Cardiac muscle cell (in vitro differentiated cells and primary cell): ENCODE measurements at places on chromosomes 7 and 10. TPM values are rescaled to one million over a fixed set of nuclear protein-coding genes. Genes with fewer than 3 reads are reported as not detected.

DNA sequence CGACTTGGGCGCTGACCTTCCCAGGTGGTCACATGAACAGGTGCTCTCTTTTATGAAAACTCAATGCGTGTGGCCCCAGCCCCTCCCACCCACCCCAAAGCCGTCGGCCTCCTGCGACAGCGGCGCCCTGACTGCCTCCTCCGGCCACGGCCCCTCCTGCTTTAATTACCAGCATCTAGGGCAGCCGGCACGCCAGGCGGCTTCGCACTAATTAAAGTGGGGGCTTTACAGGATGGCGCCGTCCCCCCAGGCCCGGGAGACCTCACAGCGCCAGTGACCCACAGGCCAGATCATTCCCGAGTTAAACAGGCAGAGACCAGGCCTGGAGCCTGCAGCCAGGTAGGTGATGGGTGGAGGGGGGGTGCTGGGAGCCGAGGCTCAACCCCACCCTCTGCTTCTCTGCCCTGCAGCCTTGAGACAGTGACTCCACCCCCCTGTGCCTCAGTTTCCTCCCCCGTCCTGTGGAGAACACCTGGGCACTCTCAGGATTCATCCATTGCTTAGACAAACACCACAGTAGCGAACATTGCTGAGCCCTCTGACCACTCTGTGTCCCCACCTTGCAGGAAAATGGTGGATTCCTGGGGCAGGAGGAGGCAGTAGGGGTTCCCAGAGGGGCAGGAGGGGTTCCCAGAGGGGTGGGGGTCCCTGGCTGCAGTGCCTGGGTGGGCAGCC is 100.8 kb downstream of the MICALL2 start:
- no peak overlapping the region for H3K4me3 ChIP-seq
- no peak for DNase-seq
- no peaks in the 10 kb centered on the region for H3K27me3 ChIP-seq

DNA sequence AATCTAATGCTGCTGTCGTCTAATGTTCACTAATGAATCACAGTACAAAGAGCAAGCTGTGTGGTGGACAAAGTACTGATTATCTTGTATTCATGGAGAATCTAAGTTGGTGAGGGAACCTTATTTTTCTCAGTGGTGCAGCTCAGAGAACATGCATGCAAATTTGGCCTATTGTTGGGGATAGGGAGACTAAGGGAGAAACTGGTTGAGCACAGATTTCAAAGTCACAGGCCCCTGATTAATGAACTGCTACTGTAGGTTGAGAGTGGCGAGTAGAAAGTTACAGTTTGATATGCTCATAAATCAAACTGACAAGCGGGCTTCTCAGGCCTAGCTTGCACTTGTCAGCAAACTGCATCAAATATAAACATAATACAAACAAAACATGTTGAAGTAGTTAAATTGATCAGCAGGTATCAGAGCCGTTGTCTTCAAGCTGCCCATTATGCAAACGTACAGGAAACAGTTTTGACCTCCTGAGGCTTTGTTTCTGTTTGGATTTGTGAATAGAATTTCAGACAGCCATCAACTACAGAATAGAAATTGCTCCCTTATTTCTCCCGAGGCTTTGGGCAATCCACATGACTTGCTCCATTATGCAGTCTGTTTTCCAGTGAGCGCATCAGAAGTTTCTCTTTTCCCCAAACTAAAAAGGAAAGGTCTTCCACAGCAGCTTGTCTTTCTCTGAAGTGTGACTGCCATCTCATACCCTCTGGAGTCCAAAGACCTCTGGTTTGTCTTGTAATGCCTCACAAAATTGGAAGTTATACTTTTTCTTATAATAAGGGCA is 215.8 kb downstream of the FOXP2 start:
- peak; percentile 11 for DNase-seq
- H3K36me3 ChIP-seq = no peaks in the 10 kb centered on the region
- no peak overlapping the region for H3K4me3 ChIP-seq
- H3K27me3 ChIP-seq = no peaks in the 10 kb centered on the region

DNA sequence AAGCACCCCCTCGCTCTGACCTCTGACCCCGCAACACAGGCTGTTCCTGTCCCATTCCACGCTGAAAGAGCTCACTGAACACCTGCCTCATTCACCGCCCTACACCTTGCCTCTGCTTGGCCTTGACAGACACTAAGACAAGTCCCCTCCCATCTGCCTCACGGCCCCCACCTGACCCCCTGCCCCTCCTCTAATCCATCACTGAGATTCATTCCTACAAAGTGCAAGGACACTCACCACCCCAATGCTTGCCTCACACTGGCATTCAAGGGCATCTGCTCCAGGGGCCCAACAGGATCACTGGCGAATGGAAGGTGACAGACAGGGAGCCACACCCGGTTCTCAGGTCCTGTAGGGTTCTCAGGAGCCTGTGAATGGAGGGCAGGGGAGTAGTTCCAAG is 68.1 kb upstream of the NANOS1 start:
- H3K27me3 ChIP-seq = no peaks in the 10 kb centered on the region
- no peak for DNase-seq
- H3K4me1 ChIP-seq = no peaks in the 10 kb centered on the region
- H3K27ac ChIP-seq = no peak overlapping the region
- no peaks in the 10 kb centered on the region for H3K36me3 ChIP-seq

GRCh38 chr10:12568391-12569009 is 219.2 kb downstream of the CAMK1D start:
- no peak for DNase-seq
- H3K27ac ChIP-seq = no peak overlapping the region
- no peaks in the 10 kb centered on the region for H3K27me3 ChIP-seq
- no peak overlapping the region for H3K4me3 ChIP-seq

Gene EIF5AL1
- polyA plus RNA-seq = 1.5 and 1.9 TPM in 2 replicates

Gene CNTNAP2
- polyA plus RNA-seq = 4.3 and 5.1 TPM in 2 replicates

Gene HOGA1
- 2.1 and 5.3 TPM in 2 replicates for polyA plus RNA-seq

Gene TMEM270
- polyA plus RNA-seq = not detected in 2 replicates

DNA sequence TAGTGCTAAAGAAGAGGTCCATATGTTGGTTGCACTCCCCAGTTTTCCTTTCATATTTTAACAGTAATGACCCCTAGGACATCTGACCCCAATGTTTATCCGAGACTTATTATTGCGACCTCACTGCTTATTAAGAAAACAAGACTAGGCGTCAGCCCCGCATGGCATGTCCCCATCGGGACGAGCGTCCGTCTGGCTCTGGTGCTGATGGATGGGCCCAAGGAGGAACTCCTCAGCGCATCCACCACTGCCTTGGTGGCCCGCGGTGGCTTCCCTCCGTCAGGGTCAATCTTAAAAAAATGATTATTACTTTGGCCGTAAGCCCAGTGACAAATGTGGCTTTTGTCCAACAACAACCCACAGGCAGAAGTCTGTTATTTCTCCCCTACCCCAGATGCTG is 40.1 kb upstream of the CXCL12 start:
- H3K4me3 ChIP-seq = no peak overlapping the region
- H3K27ac ChIP-seq = no peak overlapping the region
- H3K36me3 ChIP-seq = no peaks in the 10 kb centered on the region
- H3K4me1 ChIP-seq = no peaks in the 10 kb centered on the region
- peak; percentile 19 for DNase-seq
- H3K27me3 ChIP-seq = no peaks in the 10 kb centered on the region

Gene SPACDR
- polyA plus RNA-seq = 0.79 and 1.2 TPM in 2 replicates

DNA sequence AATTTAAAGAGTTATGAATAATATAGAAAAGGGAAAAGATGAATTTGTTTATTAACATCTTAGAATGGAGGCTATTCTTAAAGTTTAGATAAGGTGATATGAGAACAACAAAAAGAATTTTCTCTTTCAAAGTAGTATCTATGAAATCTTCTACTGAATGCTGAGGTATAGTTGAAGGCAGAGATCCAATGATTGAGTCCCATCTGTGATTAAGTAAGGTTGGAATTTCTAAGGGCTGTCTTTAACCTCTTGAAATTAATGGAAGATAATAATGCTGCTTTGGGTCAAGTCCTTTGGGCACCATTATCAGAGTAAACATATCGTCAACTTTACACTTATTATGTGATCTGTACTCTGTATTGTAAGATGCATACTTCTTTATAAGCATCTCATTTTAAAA is 307.9 kb downstream of the PRKG1 start:
- DNase-seq = no peak
- no peak overlapping the region for H3K4me3 ChIP-seq
- H3K27ac ChIP-seq = no peak overlapping the region
- H3K4me1 ChIP-seq = peaks cover 5% of the 10 kb centered on the region
- H3K36me3 ChIP-seq = no peaks in the 10 kb centered on the region

Gene SLC29A3
- polyA plus RNA-seq = 4.0 and 5.8 TPM in 2 replicates

Gene MTPN
- 79.0 and 86.1 TPM in 2 replicates for polyA plus RNA-seq

- peaks cover 33% of the 10 kb centered on the region for H3K36me3 ChIP-seq
- H3K4me3 ChIP-seq = no peak overlapping the region
- DNase-seq = peak; percentile 29
- no peaks in the 10 kb centered on the region for H3K27me3 ChIP-seq
- H3K4me1 ChIP-seq = peaks cover 12% of the 10 kb centered on the region
Observed at GRCh38 chr10:97454330-97455036, 8.5 kb downstream of the ZDHHC16 start.

Gene ODAD2
- polyA plus RNA-seq = 0.68 and 1.7 TPM in 2 replicates

DNA sequence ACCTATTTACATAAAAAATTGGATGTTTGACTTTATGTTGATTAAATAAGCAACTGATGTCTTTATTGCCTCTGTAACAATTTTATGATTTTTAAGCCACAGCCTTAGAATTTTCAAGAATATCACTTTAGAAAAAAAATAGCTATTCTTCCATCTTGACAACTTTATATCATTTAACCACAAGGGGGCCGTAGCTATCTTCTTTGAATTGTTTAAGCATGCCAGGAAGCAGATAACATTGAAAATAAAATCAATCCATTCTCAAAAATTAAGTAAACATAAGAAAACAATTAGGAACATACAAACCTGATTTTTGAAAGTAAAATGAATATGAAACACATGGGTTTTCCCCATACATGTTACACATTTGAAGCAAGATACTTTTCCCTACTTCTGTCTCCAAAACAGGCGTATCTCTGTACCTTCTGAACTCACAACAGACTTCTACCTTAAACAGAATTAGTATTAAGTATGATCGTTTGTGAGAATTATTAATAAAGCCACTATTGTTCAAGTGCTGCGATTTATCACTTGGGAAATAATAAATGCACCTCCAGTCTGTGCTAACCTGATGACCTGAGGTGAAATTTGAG is 209.0 kb downstream of the CACNA2D1 start:
- no peaks in the 10 kb centered on the region for H3K4me1 ChIP-seq
- no peak overlapping the region for H3K27ac ChIP-seq
- DNase-seq = peak; percentile 60
- no peaks in the 10 kb centered on the region for H3K27me3 ChIP-seq
- H3K36me3 ChIP-seq = no peaks in the 10 kb centered on the region

DNA sequence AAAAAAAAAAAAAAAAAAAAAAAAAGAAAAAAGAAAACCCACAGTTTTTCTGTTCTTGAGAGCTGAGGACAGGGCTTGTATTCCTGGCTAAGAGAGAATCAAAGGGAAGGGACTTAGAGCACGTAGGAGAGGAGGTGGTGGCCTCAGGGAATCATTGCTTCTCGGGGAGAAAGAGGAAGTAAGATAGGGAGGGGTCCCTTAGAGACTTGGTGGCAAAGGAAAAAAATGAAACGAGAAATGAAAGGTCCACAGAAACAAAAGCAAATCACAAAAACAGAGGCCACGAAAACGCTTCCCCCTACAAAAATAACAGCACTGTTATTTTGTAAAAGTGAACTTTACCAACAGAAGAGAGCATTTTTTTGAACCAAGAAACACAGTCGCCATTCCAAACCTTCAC is 323.1 kb upstream of the GALNT17 start:
- no peaks in the 10 kb centered on the region for H3K4me1 ChIP-seq
- H3K4me3 ChIP-seq = no peak overlapping the region
- no peaks in the 10 kb centered on the region for H3K36me3 ChIP-seq
- no peaks in the 10 kb centered on the region for H3K27me3 ChIP-seq
- DNase-seq = no peak

Gene NPTX2
- 0.10 TPM in 1 of 2 replicates, not detected in the other for polyA plus RNA-seq

Gene TMEM225B
- 0.17 and 6.3 TPM in 2 replicates for polyA plus RNA-seq

Gene ZNF736
- 1.1 and 2.0 TPM in 2 replicates for polyA plus RNA-seq

DNA sequence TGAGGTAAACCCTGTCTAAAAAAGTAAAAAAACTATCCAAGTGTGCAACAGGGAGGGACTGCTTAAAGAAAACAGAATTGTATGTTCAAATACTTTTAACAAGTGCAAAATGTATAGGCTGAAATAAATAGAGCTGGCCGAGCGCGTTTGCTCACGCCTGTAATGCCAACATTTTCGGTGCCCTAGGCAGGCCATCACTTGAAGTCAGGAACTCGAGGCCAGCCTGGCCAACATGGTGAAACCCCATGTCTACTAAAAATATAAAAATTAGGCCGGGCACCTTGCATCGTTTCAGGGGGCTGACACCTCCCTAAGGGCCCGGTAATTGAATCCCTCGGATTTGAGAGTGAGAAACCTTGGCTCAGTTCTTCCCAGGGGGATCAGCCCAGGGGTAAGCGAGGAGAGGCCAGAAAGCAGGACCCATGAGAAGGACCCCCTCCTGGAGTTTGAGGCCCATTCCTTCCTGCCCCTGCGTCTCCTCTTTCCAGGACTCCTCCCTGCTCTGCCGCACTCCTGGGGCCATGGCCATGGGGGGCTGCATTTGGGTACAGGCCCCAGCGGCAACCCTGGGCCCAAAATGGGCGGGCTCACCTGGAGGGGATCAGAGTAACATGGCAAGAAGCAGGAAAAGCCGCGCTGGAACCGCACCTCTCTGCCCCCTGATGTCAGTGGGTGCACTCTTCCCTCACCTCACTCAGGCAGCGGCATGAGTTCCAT is 75.5 kb upstream of the TMEM248 start:
- H3K27ac ChIP-seq = peak overlapping the region; percentile 91
- no peaks in the 10 kb centered on the region for H3K36me3 ChIP-seq
- no peaks in the 10 kb centered on the region for H3K27me3 ChIP-seq
- H3K4me1 ChIP-seq = no peaks in the 10 kb centered on the region
- H3K4me3 ChIP-seq = peak overlapping the region; percentile 49

Gene NANOS1
- 2.5 and 4.5 TPM in 2 replicates for polyA plus RNA-seq

Gene SPDYE11
- 0.73 and 1.1 TPM in 2 replicates for polyA plus RNA-seq

DNA sequence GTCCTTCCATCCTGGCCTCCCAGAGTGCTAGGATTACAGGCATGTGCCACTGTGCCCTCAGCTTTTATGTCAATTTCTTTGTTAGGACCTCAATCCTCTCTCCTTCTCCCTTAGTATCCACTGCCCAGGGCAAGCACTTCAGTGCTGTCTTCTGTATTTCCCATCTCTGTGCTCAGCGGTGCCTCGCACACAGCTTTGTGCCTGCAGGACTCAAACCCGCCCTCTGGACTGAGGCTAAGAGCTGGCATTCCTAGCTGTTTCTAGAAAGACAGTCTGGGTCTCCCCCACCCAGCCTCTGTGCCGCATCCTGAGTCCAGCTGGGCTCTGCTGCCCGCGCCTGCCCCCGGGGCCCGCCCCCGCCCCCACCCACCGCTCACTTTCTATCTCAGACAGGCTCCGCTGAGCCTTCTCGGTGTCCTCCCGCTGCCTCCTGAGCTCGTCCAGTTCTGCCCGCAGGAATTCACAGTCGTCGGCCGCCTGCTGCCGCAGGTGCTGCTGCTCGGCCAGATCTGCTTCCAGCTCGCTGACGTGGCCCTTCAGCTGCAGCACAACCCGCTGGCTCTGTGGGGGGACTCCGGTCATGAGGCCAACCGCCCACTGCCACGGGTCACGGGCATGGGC is 67.3 kb downstream of the SPDYE5 start:
- no peaks in the 10 kb centered on the region for H3K4me1 ChIP-seq
- no peak for DNase-seq
- H3K27ac ChIP-seq = no peak overlapping the region
- no peak overlapping the region for H3K4me3 ChIP-seq
- H3K36me3 ChIP-seq = peaks cover 41% of the 10 kb centered on the region

- no peak overlapping the region for H3K4me3 ChIP-seq
- H3K27ac ChIP-seq = no peak overlapping the region
- H3K36me3 ChIP-seq = no peaks in the 10 kb centered on the region
- DNase-seq = peak; percentile 60
Observed at GRCh38 chr10:34711500-34711899, 103.6 kb downstream of the PARD3 start.

Gene SDHAF3
- 41.8 and 65.3 TPM in 2 replicates for polyA plus RNA-seq
